HS-5 (cell line): ENCODE measurements at places on chromosomes 12 and 14.

- no peak for DNase-seq
Measured at GRCh38 chr12:119649202-119649808, 18.6 kb upstream of the PRKAB1 start.

- no peak for DNase-seq
Measured at GRCh38 chr14:21866479-21866878, 192.9 kb upstream of the OR4E1 start.

- DNase-seq: no peak
Measured at GRCh38 chr12:119749666-119750065, 81.7 kb downstream of the PRKAB1 start.

DNA sequence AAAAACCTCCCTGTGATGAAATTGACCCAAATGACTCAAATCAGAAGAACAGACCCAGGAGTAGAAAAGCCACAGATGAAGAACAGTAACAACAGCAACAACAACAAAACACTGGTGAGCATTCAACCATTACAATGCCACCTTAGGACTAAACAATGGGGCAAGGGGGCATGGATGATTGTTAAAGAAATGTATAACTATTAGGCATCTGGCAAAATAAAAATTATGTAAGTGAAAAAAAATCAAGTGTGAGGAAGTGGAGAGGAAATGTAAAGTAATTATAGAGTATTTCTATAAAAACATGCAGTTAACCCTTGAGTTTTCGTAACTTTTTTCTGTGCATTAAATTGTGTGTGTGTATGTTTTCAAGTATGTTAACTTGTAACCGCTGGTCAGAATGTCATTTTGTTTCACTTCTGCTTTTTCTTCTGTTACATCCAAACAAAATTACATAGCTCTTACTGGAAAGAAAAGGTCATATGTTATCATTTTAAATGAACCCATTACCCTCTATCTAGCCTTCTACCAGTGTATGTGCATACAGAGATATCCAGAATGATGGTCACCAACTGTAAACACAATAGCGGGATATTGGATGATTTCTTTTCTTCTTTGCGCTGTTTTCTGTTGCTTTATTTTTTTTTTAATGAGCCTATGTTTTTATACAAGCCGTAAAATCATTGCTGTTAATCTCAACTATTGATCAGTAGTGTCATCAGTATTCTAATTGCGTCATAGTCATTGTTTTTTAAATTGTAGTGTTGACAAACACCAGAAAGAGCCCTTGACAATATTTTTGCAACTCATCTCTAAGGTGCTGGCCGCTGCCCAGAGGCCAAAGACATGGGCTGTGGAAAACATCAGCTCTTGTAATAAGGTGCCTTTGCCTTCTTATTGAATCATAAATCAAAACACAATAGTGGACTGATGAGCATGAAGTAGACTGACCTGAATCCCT lies 170.6 kb downstream of the CRADD start:
- DNase-seq: no peak

GRCh38 chr12:118611770-118612169 lies 235.4 kb downstream of the SUDS3 start:
- no peak for DNase-seq

- DNase-seq: no peak
Measured at GRCh38 chr14:76812093-76812421, 625 bp downstream of the ANGEL1 start.

GRCh38 chr12:94732367-94732990 lies 82.1 kb upstream of the TMCC3 start:
- DNase-seq: no peak

- peak; percentile 68 for DNase-seq
Measured at GRCh38 chr12:38904537-38905479, 583 bp downstream of the CPNE8 start.

- DNase-seq: no peak
Measured at GRCh38 chr14:30914812-30915211, 40.5 kb downstream of the COCH start.

DNA sequence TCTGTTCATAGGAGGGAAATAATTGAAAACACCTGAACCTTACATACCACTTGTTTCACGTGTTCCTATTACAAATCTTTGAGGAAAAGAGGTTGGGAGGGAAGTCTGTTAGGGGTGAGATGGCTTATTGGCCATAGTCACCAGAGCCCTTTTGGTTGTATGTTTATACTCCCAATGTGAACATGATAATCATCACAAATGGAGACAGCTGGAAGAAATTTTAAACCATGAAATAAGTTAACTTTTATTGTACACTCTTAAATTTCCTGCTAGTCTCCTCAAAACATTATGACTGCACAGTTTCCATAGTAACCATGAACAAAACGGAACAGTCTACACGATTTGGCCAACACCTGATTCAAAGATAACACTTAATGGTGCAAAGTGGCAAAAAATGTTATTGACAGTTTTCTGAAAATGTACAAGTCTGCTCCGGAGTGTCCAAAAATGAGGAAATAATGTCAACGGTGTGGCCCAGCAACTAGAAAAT lies 56.9 kb downstream of the LMNTD1 start:
- DNase-seq: no peak

- no peak for DNase-seq
Measured at GRCh38 chr14:89667983-89668382, 250.9 kb upstream of the FOXN3 start.

DNA sequence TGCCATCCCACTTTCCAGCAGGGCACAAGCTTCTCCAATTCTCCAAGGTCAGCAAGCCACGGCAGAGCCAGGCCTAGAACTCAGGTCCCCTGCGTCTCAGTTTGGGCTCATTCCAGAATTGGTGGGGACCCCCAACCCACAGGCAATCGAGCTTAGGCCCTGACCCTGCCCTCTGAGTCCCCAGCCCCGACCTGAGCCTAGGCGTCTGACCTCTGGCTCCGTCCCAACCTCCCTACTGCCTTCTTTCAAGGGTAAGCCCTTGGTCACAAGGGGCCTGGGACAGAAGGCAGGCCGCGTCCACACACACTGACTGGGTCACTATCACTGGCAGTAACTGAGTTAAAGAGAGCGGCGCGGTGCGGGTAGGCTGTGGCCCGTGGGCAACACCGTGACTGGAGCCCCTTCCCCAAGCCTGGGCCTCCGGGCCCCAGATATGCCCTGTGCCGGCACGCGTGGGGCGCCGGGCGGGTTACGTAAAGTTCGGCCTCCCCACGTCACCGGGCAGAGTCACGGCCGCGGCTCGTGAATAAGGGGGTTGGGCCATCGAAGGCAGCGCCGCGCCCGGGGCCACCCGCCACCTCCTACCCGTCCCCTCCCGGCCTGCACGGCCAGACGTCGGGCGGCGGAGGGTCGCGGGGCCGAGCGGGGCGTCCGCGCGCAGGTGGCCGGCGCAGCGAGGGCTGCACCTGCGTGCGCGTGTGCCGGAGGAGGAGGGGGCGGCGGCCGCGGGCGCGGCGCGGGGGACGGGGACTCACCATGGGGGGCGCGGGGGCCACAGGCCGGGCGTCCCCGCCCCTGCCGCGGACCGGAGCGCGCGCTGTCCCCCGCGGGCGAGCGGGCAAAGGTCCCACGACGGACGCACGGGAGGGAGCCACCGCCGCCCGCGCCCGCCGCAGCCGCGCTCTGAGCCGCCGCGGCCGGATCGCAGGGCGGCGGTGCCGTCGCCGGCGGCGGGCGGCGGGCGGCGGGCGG lies 516 bp downstream of the ANKRD9 start:
- no peak for DNase-seq

GRCh38 chr12:110739488-110739887 lies 3.2 kb downstream of the PPP1CC start:
- no peak for DNase-seq

DNA sequence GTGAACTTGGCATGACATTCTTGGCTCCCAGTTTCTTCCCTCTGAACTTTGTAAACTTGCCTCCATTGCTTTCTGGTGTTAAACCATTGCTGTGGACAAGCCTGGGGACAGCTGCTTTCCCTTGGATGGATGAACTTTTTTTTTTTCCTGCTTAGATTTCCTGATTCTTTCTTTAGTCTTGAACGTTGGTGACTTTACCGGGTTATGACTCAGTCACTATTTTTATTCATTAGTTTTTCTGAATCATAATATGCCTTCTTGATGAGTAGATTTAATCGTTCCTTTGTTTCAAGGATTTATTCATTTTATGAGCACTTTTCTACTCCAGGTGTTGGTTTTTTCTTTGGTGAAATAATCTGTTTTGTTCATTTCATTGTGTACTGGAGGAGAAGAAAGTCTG lies 155.0 kb upstream of the RTL1 start:
- DNase-seq: no peak

GRCh38 chr12:111838353-111838752 lies 3.7 kb upstream of the MAPKAPK5 start:
- DNase-seq: no peak
